Effector memory CD4-positive, alpha-beta T cell (primary cell): ENCODE measurements at places on chromosomes 4 and X.

- no peak for DNase-seq
These were observed 1145.6 kb upstream of the DIAPH2 start for GRCh38 chrX:95539041-95539440.

DNA sequence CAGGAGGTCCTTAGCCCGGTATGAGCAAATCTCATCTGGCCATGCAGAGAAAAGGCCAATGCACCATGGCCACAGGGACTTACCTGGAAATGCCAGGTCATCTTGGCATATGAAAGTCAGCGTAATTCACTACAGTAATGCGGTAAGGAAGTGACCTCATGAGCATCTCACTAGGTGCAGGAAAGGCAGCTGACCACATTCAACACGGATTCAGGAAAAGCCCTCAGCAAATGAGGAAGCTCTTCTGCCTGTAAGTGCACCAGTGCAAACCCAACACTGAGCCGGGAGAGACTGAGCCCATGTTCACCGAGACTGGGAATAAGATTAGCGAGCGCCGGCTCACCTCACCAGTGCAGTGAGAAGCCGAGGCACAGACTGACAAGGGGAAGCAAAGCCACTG lies 23.7 kb downstream of the LRPAP1 start:
- DNase-seq = no peak

GRCh38 chrX:132810964-132811712 lies 147.3 kb downstream of the HS6ST2 start:
- DNase-seq = no peak

- no peak for DNase-seq
These were observed 335.7 kb downstream of the FSTL5 start for GRCh38 chr4:161828061-161828460.

DNA sequence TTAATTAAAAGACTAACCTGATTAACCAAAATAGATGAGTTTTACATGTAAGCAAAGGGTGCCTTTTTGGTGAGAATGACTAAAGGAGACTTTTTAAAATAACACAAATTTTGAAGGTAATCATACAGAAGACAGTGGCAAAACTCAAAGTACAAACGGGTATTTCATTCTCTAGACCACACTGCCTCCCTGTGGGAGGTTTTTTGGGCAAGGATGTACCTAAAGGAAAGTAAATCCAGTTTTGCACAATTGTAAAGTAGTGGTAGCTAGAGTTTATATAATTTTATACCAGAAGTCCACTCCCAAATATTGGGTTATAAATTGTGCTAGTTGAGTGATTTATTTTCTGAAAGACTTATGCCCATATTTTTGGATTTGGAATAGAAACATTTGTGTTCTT lies 201.0 kb downstream of the PAPSS1 start:
- DNase-seq = no peak

DNA sequence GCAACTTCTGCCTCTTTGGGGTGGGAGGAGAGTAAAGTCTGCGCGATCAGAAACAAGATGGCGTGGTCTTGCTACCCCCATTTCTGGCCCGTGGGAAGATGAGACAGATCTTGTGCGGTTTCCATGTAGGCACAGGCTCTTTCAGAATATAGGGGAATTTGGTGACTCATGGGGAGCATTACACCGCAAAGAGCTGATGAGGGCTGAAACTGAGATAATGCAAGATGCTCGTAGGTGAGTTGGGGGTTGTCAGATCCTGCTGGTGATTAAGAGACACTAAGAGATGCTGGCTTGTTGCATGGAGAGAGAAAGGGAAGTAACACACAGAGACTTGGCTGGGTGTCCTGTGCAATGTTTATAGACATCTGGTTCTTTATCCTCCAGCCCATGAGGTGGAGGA lies 1.5 kb downstream of the EVC start:
- DNase-seq = no peak

DNA sequence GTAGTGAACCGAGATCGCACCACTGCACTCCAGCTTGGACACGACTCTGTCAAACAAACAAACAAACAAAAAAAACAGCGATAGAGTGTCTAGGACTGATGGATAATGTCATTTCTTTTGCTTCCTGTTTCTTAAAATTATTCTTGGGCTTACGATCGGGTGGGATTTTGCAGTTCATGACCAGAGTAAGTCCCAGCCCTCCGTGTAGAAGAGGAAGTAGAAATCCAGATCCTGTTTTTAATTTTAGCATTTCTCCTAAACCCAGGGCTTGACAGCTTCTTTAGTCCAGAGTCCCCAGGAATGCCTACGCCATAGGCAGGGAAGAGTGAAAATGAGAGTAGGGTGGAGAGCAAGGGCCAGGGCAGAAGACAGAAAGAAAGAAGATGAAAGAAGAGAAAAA lies 94.3 kb downstream of the HPRT1 start:
- no peak for DNase-seq
